Effector memory CD4-positive, alpha-beta T cell (primary cell): ENCODE measurements at places on chromosomes 6 and 20.

- DNase-seq: no peak
These were observed 18.1 kb upstream of the TRIM27 start for GRCh38 chr6:28941684-28942448.

DNA sequence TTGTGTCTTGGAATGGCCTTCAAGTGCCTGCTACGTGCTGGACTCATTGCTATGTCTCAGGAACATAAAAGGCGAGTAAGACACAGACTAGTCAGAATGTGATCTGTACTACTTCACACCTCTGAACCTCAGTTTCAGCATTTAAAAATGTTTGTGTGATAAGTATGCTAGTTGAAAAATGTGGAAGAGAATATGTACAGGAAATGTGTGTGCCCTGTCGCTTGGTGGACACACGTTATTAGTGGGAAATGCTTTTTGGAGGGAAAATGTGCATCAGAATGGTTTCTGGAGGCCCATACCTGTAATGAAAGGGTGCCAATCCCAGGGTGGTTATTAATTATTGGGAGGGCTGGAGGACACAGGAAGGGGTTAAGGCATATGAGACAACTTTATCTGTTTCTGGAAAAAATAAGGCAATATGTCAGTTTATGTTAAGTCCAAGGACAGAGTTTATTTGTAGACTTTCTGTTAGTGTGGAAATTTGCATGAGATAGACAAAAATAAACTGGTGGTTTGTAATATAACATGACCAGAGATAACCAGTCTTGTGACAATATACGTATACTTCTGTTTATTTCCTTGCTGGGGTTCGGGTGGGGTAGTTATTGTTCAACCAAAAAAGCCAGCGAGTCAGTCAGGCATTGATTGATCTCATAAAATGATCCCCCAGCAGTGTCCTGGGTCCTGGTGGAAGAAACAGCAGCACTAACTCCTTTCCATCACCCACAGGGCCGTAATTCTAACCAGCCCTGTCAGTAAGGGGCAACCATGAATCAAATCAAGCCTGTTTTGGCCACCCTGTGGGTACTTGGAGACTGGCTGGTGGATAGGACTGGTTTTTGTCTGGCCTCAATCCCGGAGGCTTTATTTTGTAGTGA lies 117.9 kb downstream of the JARID2 start:
- DNase-seq: no peak

- DNase-seq: no peak
These were observed 367.6 kb upstream of the SOX4 start for GRCh38 chr6:21225912-21226311.

DNA sequence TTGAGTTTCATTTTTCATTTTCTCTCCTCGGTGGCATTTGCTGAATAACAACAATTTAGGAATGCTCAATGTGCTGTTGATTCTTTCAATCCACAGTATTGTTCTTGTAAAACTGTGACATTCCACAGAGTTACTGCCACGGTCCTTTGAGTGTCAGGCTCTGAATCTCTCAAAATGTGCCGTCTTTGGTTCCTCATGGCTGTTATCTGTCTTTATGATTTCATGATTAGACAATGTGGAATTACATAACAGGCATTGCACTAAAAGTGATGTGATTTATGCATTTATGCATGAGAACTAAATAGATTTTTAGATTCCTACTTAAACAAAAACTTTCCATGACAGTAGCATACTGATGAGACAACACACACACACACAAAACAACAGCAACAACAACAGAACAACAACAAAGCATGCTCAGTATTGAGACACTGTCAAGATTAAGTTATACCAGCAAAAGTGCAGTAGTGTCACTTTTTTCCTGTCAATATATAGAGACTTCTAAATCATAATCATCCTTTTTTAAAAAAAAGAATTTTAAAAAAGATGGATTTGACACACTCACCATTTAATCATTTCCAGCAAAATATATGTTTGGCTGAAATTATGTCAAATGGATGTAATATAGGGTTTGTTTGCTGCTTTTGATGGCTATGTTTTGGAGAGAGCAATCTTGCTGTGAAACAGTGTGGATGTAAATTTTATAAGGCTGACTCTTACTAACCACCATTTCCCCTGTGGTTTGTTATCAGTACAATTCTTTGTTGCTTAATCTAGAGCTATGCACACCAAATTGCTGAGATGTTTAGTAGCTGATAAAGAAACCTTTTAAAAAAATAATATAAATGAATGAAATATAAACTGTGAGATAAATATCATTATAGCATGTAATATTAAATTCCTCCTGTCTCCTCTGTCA lies 88.1 kb downstream of the SNAP25 start:
- DNase-seq: no peak

DNA sequence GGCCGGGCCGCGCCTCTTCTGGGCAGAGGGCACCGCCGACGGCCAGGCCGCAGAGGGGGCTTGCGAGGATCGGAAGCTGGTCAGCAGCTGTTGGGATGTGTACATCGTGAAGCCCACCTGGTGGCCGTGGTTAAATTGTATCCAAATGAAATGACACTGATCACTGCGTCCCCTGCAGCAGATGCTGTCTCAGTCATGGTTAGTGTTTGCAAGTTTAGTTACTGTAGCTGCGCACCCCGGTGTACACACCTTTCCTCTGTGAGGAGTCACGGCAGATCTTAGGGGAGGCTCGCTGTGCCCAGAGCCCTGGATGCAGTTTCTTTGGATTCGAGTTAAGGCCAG lies 653 bp downstream of the NAA20 start:
- DNase-seq: no peak

GRCh38 chr6:152360034-152360433 lies 277.1 kb downstream of the SYNE1 start:
- DNase-seq: no peak

- DNase-seq: no peak
These were observed 576 bp downstream of the NECAB3 start for GRCh38 chr20:33673410-33674293.

- DNase-seq: no peak
These were observed 178.8 kb upstream of the AFDN start for GRCh38 chr6:167647737-167648470.
